Esophagus muscularis mucosa (tissue), 4 donors: ENCODE measurements at places on chromosomes 2 and 18. TPM values are rescaled to one million over a fixed set of nuclear protein-coding genes. Genes with fewer than 3 reads are reported as not detected.

- no peaks in the 10 kb centered on the region for H3K4me1 ChIP-seq
- DNase-seq: no peak
- no peaks in the 10 kb centered on the region for H3K36me3 ChIP-seq
- H3K4me3 ChIP-seq: no peak overlapping the region
These were observed 157.7 kb upstream of the SERPINE2 start for GRCh38 chr2:224196810-224197209.

DNA sequence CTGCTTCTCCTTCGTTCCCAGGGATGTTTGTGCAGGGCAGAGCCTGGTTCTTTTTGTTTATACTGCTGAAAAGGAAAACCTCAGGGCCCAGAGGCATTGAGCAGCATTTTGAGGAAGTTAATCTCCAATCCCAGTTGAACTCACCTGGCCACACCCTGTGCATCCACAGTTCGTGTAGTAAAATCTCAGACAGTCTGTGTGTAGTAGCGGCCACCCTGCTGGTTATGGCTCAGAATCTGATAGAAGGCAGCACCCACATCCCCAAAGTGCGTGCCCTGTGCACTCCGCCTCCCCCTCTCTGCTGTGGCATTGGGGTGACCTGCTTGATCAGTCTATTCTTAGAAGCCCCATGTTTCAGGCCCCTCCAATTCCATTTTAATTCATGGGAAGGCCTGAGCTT is 10.9 kb downstream of the TRIB2 start:
- H3K4me3 ChIP-seq: no peak overlapping the region
- H3K27me3 ChIP-seq: no peaks in the 10 kb centered on the region
- H3K36me3 ChIP-seq: peaks cover 89% of the 10 kb centered on the region

DNA sequence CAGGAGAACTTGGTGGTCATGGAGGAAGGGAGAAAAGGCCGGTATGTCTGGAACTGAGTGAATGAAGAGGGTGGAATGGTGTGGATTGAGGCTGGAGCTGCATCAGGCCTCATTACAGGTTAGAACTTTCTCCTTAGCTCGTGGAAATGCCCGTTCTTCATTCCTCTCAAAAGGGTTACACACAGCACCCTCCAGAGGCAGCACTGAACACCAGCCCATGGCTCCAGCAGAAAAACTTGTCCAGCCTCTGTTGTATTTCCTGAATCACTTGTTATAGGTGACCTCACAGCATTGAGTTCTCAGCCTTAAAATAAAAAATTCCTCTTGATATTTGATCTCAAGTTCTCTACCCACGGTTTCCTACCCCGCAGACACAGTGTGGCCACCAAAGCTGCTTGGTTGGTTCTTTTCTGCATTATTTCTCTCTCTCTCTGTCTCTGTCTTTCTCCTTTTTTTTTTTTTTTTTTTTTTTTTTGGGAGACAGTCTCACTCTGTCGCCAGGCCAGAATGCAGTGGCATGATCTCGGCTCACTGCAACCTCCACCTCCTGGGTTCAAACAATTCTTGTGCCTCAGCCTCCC is 89.6 kb downstream of the ITGB1BP1 start:
- no peaks in the 10 kb centered on the region for H3K27me3 ChIP-seq
- H3K27ac ChIP-seq: no peak overlapping the region
- peaks cover 20% of the 10 kb centered on the region for H3K36me3 ChIP-seq
- DNase-seq: no peak
- H3K4me3 ChIP-seq: no peak overlapping the region
- peaks cover 17% of the 10 kb centered on the region for H3K4me1 ChIP-seq

DNA sequence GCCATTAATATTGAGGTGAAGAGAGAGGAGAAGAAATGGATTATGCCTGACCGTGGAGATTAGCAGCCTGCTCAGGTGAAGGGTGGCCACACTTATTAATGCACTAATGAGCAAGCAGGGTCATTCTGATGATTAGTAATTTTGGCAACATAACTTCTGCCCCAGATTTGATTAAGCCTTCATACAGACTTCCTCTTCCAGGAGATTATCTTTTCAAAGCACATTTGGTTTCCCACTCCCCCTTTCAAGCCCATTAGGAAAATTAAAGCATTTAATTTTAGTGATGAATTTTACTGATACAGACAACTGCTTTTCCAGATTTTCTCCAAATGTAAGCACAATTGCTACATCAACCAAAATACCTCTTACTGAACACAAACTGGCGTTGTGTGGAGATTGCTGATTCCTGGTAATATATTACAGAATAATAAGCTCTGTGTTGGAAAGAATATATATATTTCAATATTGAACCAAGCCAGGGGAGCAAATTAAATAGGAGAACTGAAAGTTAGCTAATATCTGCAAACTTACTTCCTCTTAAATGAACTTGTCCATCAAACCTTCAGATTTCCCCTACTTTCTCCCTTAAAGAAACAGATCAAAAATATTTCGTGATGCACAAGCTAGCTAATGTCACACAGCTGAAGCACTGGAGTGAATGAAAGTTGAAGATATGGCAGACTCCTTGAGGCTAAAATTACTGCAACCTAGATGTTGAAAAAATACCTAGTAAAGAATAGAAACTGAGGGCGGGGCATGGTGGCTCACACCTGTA is 140.8 kb downstream of the FAM210A start:
- no peaks in the 10 kb centered on the region for H3K36me3 ChIP-seq
- no peaks in the 10 kb centered on the region for H3K27me3 ChIP-seq
- H3K4me1 ChIP-seq: peaks cover 22% of the 10 kb centered on the region
- H3K4me3 ChIP-seq: no peak overlapping the region
- no peak for DNase-seq
- no peak overlapping the region for H3K27ac ChIP-seq

DNA sequence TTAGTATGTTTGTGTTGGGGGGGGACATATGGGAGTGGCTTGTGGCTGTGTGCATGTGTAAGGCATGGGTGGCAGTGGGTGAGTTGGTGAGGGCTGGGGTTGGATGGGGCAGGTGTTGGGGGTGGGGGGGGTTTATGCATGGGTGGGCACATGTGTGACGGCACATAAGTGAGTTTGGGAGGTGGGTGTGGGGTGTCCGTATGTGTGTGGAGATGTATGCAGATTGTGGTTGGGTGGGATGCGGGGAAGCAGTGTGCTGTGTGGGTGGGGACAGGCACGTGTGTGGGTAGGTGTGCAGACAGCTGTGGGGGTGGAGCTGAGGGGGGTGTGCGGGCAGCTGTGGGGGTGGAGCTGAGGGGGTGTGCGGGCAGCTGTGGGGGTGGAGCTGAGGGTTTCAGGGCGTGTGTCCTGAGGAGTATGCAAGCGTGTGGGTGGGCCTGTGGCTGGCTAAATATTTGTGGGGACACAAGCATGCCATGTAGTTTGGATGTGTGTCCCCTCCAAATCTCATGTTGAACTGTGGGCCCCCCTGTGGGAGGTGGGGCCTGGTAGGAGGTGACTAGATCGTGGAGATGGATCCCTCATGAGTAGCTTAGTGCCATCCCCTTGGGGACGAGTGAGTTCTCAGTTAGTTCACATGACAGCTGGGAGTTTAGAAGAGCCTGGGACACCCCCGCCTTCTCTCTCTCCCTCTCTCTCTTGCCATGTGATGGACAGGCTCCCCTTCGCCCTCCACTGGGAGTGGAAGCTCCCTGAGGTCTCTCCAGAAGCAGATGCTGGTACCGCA is 59.4 kb downstream of the ANKMY1 start:
- peak; percentile 79 for DNase-seq
- no peaks in the 10 kb centered on the region for H3K27me3 ChIP-seq
- H3K36me3 ChIP-seq: peaks cover 28% of the 10 kb centered on the region
- H3K4me1 ChIP-seq: no peaks in the 10 kb centered on the region
- no peak overlapping the region for H3K4me3 ChIP-seq

- DNase-seq: no peak
- H3K4me3 ChIP-seq: no peak overlapping the region
- no peak overlapping the region for H3K27ac ChIP-seq
These were observed 33.4 kb upstream of the MLPH start for GRCh38 chr2:237453671-237454070.

- no peaks in the 10 kb centered on the region for H3K36me3 ChIP-seq
- H3K27ac ChIP-seq: no peak overlapping the region
- H3K27me3 ChIP-seq: no peaks in the 10 kb centered on the region
- DNase-seq: no peak
- H3K4me1 ChIP-seq: no peaks in the 10 kb centered on the region
These were observed 175.8 kb upstream of the NETO1 start for GRCh38 chr18:73043611-73044010.

GRCh38 chr2:157871415-157871814 is 4.7 kb downstream of the ACVR1 start:
- no peak for DNase-seq
- H3K36me3 ChIP-seq: no peaks in the 10 kb centered on the region
- H3K27ac ChIP-seq: no peak overlapping the region

- DNase-seq: no peak
- H3K4me1 ChIP-seq: no peaks in the 10 kb centered on the region
- H3K27me3 ChIP-seq: no peaks in the 10 kb centered on the region
- H3K4me3 ChIP-seq: no peak overlapping the region
- no peaks in the 10 kb centered on the region for H3K36me3 ChIP-seq
These were observed 361.8 kb upstream of the PIK3C3 start for GRCh38 chr18:41593171-41593675.

DNA sequence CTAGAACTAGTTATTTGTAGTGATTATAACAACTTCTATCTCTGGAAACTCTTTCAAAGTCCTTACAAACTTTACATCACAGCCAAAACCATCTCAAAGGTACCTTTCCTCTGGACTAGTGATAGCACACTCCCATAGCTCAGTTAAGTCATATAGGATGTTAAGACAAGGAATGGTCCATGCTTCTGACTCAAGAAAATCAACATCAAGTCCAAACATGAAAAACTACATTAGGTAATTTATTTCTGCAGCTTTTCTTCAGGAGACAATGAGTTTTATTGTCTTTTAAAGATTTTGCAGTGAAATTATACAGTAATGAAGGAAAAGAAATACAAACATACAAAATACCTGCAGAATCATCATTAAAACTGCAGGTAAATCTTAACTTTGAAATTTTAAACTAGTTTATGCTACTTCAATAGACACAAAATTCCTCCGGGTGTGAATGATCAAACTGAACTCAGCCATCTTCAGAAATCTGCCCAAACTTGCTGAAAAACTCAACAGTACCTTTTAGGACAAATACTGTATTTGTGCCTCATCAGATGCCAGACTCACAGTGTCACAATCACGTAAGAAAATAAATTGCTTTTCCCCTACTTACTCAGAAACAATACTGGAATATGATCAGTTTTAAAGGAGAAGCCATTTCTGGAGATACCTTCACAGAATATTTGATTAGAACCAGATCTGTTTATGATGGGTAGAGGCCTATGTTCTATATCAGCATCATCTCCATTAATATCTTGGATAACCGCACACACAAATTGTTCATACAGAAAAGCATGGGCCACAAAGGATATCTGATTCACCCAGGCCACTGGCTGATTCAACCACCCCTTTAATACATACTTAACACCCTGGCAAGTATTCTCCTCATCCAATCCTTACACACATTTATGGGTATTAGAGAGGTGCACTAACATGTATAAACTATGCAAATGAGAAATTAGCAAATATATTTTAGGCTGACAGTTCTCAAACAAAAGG is 2.6 kb downstream of the TMEM131 start:
- no peak overlapping the region for H3K4me3 ChIP-seq
- H3K27ac ChIP-seq: no peak overlapping the region
- peaks cover 50% of the 10 kb centered on the region for H3K4me1 ChIP-seq
- H3K27me3 ChIP-seq: no peaks in the 10 kb centered on the region

GRCh38 chr2:66897181-66897580 is 462.3 kb downstream of the MEIS1 start:
- no peaks in the 10 kb centered on the region for H3K36me3 ChIP-seq
- H3K27ac ChIP-seq: peak overlapping the region; percentile 48
- H3K4me1 ChIP-seq: peaks cover 10% of the 10 kb centered on the region
- DNase-seq: no peak
- H3K4me3 ChIP-seq: no peak overlapping the region
- H3K27me3 ChIP-seq: no peaks in the 10 kb centered on the region

DNA sequence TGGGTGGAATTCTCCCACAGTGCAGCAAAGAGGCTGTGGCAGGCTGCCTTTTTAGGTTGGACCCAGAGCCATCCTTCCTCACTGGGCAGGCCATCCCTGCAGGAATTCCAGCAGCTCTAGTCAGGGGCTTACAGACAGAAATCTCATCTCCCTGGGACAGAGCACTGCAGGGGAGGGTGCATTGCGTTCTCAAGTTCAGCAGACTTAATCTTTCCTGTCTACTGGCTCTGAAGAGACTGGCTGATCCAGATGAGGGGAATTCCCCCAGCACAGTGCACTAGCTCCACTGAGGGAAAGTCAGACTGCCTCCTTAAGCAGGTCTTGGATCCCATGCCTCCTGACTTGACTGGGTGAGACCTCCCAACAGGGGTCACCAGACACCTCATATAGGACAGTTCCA is 899.7 kb upstream of the VRK2 start:
- no peaks in the 10 kb centered on the region for H3K4me1 ChIP-seq
- H3K36me3 ChIP-seq: no peaks in the 10 kb centered on the region
- DNase-seq: no peak
- H3K27me3 ChIP-seq: no peaks in the 10 kb centered on the region
- no peak overlapping the region for H3K27ac ChIP-seq
- no peak overlapping the region for H3K4me3 ChIP-seq

- peaks cover under 1% of the 10 kb centered on the region for H3K36me3 ChIP-seq
- peak overlapping the region; percentile 94 for H3K27ac ChIP-seq
- H3K4me1 ChIP-seq: peaks cover 36% of the 10 kb centered on the region
- peak overlapping the region; percentile 84 for H3K4me3 ChIP-seq
- peaks cover 19% of the 10 kb centered on the region for H3K27me3 ChIP-seq
These were observed 571 bp upstream of the GPC1 start for GRCh38 chr2:240434728-240435456.

GRCh38 chr2:186098821-186099220 is 360.2 kb downstream of the FSIP2 start:
- no peak for DNase-seq
- H3K4me3 ChIP-seq: no peak overlapping the region
- H3K4me1 ChIP-seq: peaks cover 10% of the 10 kb centered on the region
- no peaks in the 10 kb centered on the region for H3K36me3 ChIP-seq

- no peaks in the 10 kb centered on the region for H3K27me3 ChIP-seq
- H3K4me3 ChIP-seq: no peak overlapping the region
- H3K4me1 ChIP-seq: no peaks in the 10 kb centered on the region
- DNase-seq: peak; percentile 87
- H3K27ac ChIP-seq: no peak overlapping the region
- H3K36me3 ChIP-seq: no peaks in the 10 kb centered on the region
These were observed 87.7 kb downstream of the SH3YL1 start for GRCh38 chr2:175880-176820.

DNA sequence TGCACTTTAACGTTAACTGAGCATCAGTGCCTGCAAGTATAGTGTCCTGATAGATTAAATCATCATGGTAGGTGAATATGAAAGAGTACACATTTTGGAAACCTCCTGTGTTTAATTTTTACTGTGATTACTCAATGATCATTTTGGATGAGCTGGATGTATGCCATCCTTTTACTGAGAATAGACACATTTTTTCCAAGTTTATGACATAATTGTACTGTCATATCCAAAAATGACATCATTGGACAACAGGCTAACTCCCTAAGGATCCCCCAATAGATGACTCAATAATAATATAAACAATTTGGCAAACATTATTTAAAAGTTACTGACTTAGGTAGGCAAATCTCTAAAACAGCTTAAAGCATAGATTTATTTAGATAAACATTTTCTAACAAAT is 410.8 kb upstream of the REG3G start:
- H3K36me3 ChIP-seq: no peaks in the 10 kb centered on the region
- no peak overlapping the region for H3K4me3 ChIP-seq
- DNase-seq: no peak
- H3K4me1 ChIP-seq: no peaks in the 10 kb centered on the region
- no peak overlapping the region for H3K27ac ChIP-seq

- H3K27me3 ChIP-seq: no peaks in the 10 kb centered on the region
- no peak for DNase-seq
- no peaks in the 10 kb centered on the region for H3K4me1 ChIP-seq
- H3K4me3 ChIP-seq: no peak overlapping the region
These were observed 111.6 kb downstream of the CLIP4 start for GRCh38 chr2:29226808-29227207.

The TIGD1 gene
- 1.7 TPM for total RNA-seq

The TXNDC9 gene
- 19.9 TPM for total RNA-seq

The LDAH gene
- 12.3 TPM for total RNA-seq

The AKAIN1 gene
- not detected for total RNA-seq

The FBXO48 gene
- total RNA-seq: 0.83 TPM
